ENCODE measurements at places on chromosomes 11 and 22.

GRCh38 chr11:12693094-12693478 lies 18.9 kb downstream of the TEAD1 start:
- DNase-seq: no peak

DNA sequence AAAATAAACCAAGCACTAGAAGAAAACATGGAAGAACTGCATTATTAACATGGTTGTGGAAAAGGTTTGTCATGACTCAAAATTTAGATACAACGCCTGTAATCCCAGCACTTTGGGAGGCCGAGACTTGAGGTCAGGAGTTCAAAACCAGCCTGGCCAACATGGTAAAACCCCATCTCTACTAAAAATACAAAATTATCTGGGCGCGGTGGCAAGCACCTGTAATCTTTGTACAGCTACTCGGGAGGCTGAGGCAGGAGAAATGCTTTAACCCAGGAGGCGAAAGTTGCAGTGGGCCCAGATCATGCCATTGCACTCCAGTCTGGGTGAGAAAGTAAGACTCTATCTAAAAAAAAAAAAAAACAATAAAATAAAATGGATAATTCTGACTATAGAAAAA lies 23.7 kb downstream of the GNB1L start:
- no peak for DNase-seq

DNA sequence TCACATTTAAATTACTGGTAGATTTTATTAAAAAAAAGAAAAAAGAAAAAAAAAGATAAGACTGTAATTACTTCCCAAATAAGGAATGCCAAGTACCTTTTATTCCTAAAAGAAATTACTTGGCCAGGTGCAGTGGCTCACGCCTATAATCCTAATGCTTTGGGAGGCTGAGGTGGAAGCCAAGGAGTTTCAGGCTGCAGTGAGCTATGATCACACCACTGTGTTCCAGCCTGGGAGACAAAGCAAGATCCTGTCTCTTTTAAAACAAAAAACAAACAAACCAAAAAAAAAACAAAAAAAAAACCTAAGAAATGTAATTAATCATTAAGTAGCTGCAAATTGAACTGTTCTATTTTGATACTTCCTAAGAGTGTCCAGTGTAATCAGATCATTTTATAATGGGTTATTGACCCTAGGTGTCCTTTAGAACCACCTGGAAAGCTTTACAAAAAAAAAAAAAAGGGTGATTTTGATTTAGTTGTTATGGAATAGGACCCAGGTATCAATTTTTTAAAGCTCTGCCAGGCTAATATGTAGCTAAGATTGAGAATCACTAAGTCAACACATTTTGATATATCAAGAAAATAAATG lies 10.8 kb downstream of the LIN7C start:
- no peak for DNase-seq

DNA sequence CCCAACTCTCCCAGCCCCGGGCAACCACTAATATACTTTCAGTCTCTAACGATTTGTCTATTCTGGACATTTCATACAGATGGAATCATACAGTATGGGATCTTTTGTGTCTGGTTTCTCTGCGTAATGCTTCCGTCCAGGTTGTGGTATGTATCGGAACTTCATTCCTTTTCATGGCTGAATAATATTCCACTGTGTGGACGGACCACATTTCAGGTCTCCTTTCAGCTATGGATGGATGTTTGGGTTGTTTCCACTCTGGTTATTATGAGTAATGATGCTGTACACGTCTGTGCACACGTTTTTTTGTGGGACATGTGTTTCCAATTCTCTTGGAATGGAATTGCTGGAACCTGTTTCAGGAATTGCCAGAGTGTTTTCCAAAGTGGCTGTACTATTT lies 17.4 kb upstream of the CPT1A start:
- no peak for DNase-seq

GRCh38 chr22:21659864-21660525 lies 5.8 kb upstream of the PPIL2 start:
- DNase-seq: no peak

- no peak for DNase-seq
Measured at GRCh38 chr11:124751391-124751740, 689 bp downstream of the VSIG2 start.

GRCh38 chr11:27642954-27643353 lies 57.3 kb downstream of the BDNF start:
- DNase-seq: no peak

GRCh38 chr11:111796696-111797095 lies 30.5 kb upstream of the PPP2R1B start:
- no peak for DNase-seq

DNA sequence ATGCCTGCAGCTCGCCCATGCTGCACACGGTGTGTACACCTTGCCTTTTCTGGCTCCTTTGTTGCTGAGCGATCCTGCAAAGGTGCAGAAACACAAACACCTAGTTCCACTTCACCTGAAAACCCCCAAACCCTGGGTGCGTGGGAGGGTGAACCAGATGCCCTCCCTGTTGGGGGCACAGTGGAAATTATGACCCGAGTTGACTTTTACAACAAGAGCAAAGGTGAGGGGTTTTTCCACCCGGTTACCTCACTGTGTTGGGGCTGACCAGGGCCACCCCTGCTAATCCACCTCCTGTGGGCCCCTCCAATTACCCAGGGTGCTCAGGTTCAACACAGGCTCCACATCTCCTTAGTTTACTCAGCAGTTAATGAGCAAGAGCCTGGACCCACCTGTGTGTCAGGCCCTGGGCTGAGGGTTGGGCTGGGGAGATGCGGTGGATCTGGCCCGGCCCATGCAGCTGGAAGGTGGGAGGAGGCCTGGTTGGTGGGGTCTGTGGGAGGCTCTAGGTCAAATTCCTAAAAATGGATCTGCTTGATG lies 42.1 kb downstream of the LRRC32 start:
- DNase-seq: no peak

- DNase-seq: no peak
Measured at GRCh38 chr11:36868380-36868779, 270.3 kb upstream of the RAG2 start.

- peak; percentile 18 for DNase-seq
Measured at GRCh38 chr11:67584205-67584880, 731 bp downstream of the GSTP1 start.

GRCh38 chr11:86972734-86973133 lies 17.5 kb upstream of the FZD4 start:
- DNase-seq: no peak

DNA sequence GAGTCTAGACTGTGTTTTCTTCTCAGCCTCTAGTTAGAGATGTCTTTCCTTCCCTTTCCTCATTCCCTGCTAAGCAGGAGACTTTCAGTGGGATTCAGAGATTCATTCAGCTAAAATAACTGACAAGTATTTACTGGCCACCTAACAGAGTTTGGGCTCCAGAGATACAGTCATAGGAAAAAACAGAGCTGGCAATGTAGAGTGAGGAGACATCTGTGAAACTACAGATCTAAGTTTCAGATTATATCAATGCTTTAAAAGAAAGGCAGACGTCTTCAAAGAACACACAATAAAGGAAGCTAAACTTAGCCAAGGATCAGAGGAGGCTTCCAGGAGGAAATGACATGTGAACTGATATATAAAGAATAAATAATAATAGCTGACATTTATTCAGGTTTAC lies 355.6 kb upstream of the DDI1 start:
- DNase-seq: no peak

DNA sequence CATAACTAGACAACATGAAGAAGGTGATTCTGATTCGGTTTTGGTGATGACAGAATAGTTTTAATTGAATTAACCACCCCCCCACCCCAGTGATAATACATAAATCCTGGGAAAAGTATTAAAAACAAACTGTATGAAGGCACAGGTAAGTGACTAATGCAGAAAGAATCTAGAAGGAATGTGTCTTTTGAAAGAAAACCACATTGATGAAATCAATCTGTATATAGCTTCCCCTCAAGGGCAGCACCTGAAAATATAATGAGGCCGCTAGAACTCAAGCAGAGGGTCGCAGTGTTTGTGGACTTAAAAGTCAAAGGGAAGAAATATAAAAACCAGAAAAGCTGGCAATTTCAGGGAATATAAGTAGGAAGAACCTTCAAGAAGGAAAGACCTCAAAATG lies 580.5 kb upstream of the CHORDC1 start:
- no peak for DNase-seq

GRCh38 chr22:30280505-30280904 lies 8.8 kb downstream of the CASTOR1 start:
- no peak for DNase-seq

GRCh38 chr11:105357764-105358163 lies 218.2 kb upstream of the CARD18 start:
- DNase-seq: no peak

- DNase-seq: no peak
Measured at GRCh38 chr11:27392278-27393114, 29.5 kb upstream of the CCDC34 start.

DNA sequence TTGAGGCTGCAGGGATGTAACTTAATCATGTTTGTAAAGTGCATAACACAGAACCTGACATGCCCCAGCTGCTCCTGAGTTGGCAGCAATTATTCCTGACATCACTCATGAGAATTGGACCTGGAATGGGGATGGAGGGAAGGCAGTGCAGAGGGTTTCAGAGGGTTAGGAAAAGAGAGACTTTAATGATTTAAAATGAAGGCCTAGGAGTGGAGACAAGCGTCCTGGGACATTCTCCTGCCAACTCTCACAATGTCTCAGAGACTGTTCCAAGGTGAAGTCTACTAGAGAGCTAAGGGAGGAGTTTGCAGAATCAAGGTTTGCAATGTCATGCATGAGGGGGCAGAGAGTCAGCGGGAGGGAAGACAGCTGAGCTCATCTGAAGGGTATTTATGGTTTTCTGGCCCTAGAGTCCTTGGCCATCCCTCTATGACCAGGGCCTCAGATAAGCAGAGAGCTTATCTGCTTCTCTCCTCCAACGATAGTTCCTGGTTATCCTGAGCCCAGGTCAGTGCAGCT lies 36.9 kb downstream of the GGTLC2 start:
- DNase-seq: no peak

GRCh38 chr11:133222425-133223330 lies 309.6 kb downstream of the OPCML start:
- DNase-seq: no peak

DNA sequence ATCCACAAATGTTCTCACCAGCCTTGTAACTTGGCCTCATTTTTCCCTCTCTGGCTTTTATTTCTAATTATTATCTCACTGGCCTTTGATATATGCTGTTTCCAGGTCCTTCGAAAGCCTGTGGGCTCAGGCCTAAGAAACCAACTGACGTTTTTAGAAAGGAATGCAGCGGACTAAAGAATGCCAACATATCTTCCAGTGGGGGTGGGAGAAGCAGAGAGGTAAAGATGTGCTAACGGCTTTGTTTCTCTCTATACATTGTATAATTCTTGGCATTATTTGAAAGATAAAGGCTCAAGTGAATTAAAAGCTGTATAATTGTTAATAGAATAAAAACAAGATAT lies 28.2 kb downstream of the OR6Q1 start:
- no peak for DNase-seq

- DNase-seq: no peak
Measured at GRCh38 chr11:111977146-111978027, 40.2 kb downstream of the DIXDC1 start.

GRCh38 chr11:10914050-10914449 lies 56.2 kb upstream of the ZBED5 start:
- DNase-seq: no peak

DNA sequence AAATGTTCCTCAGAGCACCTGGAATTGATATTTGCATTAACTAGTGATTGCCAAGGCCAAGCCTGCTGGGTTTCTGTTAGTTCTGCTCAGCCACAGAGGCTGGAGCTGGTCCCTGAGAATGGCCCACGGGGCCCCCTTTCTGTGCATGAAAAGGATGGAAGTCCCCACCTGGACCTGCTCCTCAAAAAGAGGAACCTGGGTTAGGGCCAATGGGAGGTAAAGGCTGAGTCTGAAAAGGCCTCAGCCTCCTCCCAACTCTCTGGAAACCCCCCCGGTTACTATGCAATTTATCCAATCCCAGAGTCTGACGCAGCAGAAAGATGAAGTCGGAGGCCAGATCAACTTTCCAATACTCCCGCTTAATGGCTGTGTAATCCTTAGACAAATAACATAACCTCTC lies 6.8 kb upstream of the CREB3L1 start:
- no peak for DNase-seq
